ENCODE measurements at places on chromosomes 7 and 10.

DNA sequence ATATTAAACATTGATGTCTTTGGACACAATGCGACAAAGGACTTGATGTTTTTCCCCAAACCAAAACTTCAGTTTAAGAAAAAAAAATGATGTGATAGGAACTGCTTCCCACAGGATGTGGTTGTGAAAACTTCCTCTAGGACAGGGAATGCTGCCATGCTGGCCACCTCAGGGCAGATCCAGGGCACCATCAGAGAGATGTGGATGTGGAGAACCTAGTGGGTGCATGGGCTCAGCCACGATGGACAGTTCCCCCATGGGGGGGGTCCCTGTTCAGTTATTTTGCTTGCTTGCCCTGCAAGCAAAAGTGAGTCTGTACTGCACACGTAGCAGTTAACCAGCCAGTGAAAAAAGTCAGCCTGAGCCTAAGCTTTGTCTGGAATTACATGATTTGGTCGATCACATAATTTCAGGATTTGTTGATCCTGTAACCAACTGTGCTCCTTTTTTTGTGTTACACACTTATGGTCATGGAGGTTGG is 36.3 kb downstream of the LAMB4 start:
- no peak for DNase-seq

DNA sequence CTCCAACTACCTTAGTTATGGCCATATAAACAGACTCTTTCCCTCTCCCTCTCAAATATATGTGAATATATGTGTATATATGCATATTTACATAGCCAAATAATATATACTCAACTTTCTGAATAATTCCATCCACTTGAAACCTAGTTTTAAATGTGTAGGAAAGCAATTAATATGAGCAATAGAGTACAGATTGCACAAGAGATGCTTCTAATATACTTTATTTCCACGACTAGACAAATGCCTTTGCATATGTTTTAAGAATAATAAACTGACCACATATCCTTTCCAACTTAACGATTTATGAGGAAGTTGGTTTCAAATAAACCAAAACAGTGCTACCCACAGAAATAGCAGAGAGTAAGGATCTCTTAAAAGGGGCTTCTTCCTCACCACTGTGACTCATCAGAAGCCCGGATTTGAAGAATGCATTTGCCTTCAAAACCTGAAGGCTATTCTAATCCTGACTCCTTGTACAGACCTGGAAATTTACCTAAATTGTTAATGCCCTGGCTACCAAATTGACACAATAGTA is 266.3 kb downstream of the AHR start:
- DNase-seq: no peak

DNA sequence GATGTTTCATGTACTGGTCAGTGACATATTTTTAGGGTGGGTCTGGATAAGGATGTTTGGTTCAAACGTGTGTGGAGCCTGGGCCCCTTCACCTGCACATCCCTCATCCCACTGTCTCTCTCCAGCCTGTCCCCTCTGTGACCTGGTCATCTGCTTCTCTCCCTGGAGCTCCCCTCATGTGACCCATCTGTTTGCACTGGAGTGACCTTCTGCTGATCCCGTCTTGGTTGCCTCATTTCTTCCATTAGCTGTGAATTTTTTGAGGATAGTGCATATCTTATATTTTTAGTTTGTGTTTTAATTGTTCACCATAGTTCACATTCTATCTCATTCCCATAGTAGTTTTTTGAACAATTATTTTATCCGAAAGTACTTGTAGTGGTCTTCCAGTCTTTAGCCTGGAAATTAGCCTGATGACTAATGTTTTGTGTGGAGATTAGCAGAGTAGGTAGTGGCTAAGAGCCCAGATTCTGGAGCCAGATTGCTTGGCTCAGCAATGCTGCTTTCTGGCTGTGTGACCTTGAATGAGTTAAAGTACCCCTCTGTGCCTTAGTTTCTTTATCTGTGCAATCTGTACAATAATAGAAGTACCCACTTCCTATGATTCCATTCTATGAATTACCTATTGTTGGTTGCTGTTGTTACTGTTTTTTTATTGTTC is 224.5 kb downstream of the LRMDA start:
- DNase-seq: no peak

GRCh38 chr10:24983946-24984345 is 31.5 kb upstream of the PRTFDC1 start:
- DNase-seq: no peak

GRCh38 chr7:113094517-113095249 is 8.1 kb upstream of the GPR85 start:
- DNase-seq: no peak

DNA sequence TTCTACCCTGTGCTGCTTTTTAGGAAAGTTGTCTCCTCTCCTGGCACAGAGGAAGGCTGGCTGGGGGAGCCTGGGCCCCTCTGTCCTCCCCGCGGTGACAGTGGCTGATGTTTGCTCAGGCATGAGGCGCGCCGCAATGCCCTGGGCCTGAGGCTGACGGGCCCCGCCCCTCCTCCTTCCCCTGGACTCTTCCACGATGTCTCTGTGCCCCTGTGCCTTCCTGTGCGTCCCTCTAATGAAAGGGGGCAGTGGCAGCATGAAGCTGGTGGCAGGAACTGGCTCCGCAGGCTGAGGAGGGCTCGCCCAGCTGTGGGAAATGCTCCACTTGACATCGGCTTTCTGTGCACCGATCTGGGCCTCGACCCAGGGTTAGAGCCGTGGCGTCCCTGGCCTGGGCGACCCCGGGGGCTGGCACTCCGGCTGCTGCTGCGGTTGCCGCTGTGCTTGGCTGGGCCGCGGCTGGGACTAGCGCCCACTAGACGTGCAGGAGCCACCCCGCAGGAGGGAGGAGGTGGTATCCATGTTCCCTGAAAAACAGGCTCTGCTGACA is 67.9 kb downstream of the ZNF680 start:
- no peak for DNase-seq

DNA sequence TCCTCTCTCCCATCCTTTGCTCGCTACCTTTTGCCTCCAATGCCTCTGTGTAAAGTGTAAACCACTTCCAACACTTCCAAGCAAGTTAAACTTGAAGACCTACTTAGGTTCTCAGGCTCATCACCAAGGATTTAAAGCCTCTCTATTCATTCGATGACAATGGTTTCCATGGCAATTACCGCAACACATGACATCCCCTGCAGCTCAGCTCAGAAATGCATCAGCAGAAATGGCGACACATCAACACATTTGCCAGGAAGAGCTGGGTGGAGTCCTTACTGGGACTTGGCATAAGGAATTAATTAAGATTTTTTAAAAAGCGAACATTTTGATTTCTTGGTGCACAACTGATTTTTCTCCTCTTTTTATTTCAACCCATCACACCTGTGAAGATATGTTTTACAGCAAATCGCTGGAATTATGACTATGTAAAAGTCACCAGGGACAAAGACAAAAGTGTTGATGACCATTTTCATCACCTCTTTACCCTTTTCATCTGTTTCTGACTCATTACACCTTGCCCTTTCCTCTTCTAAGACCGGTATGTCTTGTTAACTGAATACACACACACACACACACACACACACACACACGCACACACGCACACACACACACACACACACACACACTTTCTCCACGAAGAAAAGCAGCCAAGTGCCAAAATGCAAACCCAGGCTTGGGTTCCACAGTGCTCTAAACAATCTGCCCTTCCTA is 453.4 kb upstream of the CELF2 start:
- DNase-seq: no peak

- DNase-seq: peak; percentile 87
Observed at GRCh38 chr10:110448682-110449418, 48.9 kb upstream of the DUSP5 start.

DNA sequence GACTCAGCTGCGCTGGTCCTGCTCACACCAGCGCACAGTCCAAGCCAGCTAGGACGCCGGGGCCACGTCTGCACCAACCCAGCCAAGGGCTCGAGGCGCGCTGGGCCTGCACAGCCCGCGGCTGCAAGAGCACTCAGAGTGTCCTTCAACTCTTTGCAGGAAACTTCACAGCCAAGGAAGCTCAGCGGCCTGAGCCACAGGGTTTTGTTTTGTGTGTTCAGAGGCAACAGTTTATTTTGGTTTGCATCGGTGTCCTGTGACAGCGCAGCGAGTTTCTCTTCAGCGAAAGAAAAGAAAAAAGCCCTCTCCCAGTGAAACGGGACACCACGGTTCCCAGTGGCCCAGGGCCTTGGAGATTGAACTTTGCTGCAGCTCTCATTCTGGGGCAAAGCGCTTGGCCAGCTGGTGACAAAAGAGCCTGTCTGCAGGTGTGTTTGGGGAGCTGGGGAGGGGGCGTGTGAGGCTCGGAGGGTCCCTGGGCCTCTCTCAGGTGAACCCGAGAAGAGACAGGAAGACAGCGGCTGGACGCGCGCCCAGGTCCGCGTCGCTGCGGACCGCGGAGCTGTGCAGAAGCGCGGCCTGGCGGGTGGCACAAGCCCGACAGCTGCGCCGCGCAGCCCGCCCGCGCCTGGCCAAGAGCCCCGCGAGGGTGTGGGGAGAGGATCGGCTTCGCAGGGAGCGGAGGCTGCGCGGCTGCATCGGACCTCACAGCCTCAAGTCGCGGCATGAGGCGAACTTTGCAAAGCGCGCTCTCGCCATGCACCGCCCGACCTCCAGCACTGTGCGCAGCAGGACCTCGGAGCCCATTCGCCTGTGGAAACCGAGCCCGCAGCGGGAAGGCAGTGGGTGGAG is 922 bp downstream of the CXCL12 start:
- no peak for DNase-seq

- DNase-seq: no peak
Observed at GRCh38 chr10:9305018-9305655, 1250.6 kb downstream of the GATA3 start.

DNA sequence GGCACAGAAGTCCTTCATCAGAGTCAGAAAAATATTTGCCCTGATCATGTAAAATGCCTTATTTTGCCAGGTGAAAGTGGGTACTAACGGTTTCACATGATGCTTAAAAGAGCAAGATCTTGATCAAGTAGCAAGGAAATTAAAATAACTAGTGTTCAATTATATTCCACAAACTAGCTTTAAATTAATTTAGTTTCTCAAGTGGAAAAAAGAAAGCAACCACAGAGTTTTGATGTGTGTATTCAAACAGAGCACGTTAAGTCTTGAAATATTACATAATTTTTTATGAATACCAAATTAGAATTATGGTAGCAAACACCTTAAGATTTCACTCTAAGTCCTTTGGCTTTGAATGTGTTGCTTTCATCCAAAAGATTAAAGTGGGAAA is 47.3 kb downstream of the PIP4K2A start:
- no peak for DNase-seq

DNA sequence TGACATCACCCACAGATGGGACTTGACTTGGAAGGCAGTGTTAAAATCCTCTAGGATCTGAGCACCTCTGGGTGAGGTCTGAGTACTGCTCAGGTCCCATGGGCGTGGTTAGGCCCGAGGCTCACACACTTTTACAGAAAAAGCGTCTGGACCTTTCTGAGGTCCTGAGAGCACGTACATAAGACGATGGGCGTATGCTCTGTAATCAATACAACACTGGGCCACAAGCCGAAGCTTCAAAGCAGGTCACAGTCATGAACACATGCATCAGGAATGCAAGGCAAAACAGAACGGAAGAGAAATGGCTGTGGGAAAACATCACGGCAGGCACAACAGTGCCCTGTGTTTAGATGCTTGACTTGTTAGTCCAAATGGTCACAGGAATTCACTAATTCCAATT is 112.2 kb downstream of the LARP4B start:
- DNase-seq: no peak

DNA sequence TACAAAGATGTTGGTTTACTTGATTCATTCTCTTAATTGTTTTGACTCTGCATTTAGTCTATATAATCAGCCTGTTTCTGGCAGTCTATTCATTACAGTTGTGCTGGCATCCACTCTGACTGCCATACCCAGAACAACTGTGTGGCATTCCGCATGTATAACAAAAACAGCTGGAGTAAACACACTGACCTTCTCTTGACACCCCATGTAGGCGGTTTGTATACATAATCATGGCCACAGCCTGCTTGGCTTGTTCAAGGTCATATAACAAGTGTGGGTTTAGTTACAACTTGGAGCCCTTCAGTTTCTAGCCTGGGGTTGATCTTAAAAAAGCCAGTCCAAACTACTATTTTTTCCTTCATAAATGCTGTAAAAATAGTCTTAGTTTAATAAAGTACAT is 70.9 kb downstream of the MBL2 start:
- DNase-seq: no peak

GRCh38 chr10:130074639-130075038 is 36.0 kb downstream of the C10orf143 start:
- DNase-seq: no peak

- no peak for DNase-seq
Observed at GRCh38 chr7:38000272-38000671, 79.8 kb downstream of the EPDR1 start.

GRCh38 chr7:47387506-47387905 is 194.4 kb downstream of the TNS3 start:
- no peak for DNase-seq

GRCh38 chr10:44439958-44440244 is 55.0 kb upstream of the CXCL12 start:
- DNase-seq: no peak

DNA sequence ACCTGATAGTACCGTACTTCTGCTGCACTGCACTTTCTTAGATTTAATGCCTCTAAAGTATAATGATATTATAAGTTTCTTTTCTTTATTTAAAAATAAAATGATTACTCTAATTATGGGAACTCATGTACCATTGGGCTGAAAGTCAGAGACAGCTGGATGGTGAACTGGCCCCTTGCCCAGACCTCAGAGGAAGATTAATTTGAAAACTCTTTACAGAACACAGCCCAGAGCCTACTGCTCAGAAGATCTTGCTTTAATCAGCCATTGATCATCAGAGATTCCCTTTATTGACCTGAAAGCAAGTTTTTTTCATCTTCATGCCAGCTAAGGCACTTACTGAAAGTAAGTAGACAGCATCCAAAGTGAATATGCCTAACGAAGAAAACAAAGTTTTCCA is 341.7 kb downstream of the GFRA1 start:
- no peak for DNase-seq

- no peak for DNase-seq
Observed at GRCh38 chr7:105610165-105610930, 29.1 kb upstream of the EFCAB10 start.

- no peak for DNase-seq
Observed at GRCh38 chr7:17307969-17308648, 9.7 kb downstream of the AHR start.

DNA sequence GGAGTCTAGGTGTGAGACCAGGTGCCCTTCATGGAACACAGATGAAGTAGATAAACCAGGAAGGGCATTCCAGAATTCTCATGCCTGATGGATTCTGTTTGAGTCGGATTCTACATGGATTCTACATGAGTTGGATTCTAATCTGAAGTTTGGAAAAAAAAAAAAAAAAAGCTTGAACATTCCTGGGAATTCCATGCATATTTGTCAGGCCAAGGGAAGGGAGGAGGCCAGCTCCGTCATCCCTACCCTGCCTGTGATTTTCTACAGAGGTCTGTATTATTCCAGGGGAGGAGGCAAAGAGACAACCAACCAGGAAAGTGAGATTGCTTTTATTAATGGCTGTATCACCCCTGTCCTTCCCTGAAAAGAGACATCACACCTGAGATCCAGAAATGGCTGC is 27.8 kb upstream of the EBLN1 start:
- DNase-seq: no peak

GRCh38 chr10:6065835-6066234 is 3.7 kb upstream of the IL2RA start:
- peak; percentile 75 for DNase-seq

GRCh38 chr10:121092720-121093095 is 241.5 kb downstream of the WDR11 start:
- DNase-seq: no peak

Measured in natural killer cell treated with Interleukin-12 subunit alpha and Interleukin-12 subunit beta and Interleukin-15 and Interleukin-18, amount 100 ng/mL, for 72 hours (primary cell).